ENCODE measurements at places on chromosomes 16 and 17.

- no peak for DNase-seq
Measured at GRCh38 chr17:80104956-80105375, 3.6 kb downstream of the GAA start.

GRCh38 chr16:86662195-86662594 is 83.8 kb downstream of the FOXL1 start:
- no peak for DNase-seq

GRCh38 chr16:87691686-87692079 is 74.1 kb downstream of the KLHDC4 start:
- DNase-seq = no peak

DNA sequence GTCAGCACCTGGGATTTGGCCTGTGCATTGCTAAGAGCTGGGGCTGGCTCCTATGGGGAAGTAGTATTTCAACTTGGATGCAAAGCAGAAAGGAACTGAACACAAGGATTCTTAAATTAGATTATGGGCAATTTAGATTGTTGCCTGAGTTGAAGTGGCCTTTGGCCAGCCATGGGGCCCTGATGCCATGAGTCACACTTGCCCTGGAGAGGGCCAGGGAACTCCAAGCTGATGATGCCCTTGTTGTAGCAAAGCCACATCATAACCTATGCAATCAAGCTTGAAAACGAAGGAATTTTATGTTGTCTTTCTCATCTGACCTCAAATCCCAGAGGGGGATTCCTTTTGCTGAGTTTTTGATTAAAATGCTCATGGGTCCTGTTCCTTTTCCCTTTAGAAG is 3.9 kb upstream of the SPATA32 start:
- no peak for DNase-seq

GRCh38 chr17:4440690-4441686 is 7.2 kb downstream of the SPNS3 start:
- DNase-seq = no peak

Measured in T-helper 2 cell treated with Interferon-gamma antibody and Interleukin-4, amounts not matched to agents 5 μg/mL and 100 μg/mL, for 36 hours (primary cell).